ENCODE measurements at places on chromosomes 13 and 19.

DNA sequence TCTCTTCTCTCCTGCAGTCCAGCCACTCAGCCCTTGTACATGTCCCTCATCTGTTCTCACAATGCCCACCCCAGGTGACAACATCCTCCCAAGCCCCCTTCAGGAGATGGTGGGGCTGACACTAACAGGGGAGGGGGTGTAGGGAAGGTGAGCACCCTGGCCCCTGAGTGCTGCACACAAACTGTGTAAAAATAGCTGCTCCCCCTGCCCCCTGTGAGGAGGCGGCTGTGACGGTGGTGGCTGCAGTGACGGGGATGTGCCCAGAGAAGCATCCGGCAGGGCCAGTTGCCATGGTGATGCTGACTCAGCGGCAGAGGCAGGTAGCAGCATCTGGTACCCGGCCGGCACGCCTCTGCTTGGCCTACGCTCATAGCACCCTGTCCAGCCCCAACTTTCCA lies 13.0 kb upstream of the JUND start:
- DNase-seq = no peak

DNA sequence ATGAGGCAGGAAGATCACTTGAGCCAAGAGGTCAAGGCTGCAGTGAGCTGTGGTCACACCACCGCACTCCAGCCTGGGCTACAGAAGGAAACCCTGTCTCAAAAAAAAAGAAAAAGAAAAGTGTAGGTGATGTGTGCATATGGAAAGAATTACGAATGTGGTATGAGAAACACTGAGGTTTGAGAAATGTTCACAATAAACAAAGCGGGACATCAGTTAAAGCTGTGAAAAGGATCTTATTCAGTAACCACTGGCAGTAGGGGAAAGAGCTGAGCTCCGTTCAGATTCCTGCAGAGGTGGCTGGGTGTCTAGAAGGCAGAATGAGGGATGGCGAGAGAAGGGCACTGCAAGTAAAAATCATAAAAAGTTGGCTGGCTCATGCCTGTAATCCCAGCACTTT lies 4.1 kb upstream of the IGSF23 start:
- DNase-seq = no peak

- DNase-seq = no peak
These were observed 636 bp upstream of the FOXO1 start for GRCh38 chr13:40666933-40667621.

- no peak for DNase-seq
These were observed 63.9 kb downstream of the CEBPG start for GRCh38 chr19:33437393-33437820.

DNA sequence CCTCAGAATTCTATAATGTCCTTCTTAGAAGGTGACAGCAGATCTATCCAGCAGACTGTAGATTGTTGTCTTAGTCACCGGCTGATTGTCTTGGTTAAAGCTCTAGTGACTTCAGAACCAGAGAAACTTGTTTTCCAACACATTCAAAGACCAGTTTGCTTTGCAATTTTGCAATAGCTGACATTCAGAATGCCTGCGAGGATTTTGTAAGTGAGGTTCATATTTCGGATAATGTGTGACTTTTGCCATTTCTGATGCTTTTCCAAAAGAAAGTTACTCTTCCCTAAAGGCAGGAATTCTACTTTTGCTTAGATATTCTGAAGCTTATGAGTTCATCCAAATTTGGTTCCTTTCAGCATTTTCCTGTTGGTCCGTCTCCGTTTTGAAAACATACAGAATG lies 13.2 kb downstream of the SPINT2 start:
- no peak for DNase-seq

DNA sequence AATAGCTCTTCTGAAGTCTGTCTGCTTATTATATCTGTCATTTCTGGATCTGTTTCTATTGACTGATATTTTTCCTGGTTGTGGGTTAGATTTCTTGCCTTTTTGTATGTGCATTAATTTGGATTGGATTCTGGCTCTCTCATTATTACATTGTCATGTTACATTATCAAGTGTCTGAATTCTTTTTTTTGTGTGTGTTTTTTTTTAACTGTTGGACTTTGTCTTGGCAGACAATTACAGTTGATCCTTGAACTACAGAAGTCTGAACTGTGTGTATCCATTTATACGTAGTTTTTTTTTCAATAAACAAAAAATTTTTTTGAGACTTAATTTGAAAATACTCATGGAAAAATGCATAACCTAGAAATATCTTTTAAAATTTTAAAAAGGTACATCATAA lies 22.5 kb downstream of the RFC3 start:
- no peak for DNase-seq

GRCh38 chr13:60759499-60759898 lies 362.5 kb downstream of the TDRD3 start:
- DNase-seq = no peak

DNA sequence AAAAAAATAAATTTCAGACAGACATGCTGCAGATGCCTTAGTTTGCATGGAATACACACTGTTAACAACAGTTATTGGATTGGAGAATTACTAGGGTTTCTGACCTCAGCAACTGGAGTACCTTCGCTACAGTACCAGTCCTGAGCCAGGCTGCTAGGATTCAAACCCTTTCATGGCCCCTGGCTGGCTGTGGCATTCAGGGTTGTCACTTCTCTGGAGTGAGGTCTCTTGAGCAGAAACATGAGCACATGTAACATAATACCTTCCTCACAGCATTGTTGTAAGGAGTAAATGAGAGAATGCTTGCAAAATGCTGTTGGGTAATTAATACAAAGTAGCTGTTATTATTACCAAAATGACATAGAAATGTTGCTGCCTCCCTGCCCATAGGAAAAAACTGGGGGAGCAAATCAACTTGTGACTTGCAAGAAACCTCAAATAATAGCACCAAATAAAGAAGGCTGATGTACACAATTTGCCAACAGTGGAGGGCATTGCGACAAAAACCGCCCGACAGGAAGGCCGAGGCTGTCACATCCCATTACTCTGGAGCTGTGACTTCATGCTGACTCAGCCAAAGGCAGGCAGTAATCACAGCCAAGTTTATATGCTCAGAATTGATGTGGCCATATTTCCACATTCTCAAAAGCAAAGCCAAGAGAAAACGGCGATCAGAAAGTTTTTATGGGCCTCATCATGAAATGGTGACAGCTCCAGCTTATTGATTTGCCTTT lies 100.4 kb downstream of the RFC3 start:
- no peak for DNase-seq

DNA sequence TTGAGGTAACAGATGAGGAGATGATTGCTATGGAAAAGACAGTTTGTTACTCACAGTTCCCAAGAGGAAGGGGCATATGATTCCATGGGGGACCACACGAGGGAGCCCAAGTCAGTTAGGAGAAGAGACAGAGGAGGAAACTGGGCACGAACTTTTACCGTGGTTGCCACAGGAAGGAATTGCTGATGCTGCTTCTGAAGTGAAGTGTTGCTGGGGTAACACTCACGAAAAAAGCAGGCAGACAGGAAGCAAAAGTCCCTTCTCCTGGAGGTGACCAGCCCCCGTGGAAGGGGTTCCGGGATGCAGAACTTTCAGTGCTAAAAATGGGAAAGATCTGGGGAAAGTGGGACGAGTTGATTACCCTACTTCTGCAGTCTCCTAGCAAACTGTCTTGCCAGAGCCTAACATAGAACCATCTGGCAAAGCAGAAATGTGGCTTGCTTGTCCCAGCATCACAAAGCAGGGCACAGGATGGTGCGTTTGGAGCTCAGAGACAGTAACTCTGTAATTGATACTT lies 35.4 kb upstream of the MAP3K10 start:
- DNase-seq = no peak

DNA sequence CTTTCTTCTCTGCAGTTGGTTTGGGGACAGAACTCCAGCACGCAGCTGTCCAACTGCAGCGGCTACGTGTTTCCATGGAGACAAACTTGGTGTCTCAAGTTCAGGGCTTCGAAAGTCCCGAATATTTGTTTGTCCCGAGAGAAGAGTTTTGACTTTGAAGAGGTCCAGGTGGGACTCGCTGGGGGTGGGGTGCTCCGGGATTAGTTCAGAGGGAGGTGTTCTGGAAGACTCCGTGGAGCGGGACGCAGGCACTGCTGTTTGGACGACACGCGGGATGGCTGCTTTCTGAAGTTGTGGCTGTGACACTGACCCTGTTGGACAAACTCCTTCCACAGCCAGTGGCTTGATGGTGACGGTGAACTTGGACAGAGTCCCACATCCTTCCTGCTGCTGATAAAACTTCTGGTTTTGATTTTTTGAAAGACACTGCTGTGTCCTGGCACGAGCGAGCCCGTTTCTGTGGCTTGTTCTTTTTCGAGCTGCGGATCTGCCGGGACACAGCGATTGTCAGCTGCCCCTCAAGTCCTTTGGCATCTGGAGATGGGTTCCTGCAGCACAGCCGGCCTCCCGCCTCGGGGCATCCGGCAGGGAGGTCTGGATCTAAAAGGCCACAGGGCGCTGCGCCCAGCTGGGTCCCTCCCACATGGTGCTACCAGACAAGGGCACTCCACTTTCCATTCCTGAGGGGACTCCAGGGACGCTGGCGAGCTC lies 15.9 kb upstream of the RANBP3 start:
- no peak for DNase-seq

- DNase-seq = no peak
These were observed 6.4 kb downstream of the TLE5 start for GRCh38 chr19:3055741-3056416.

GRCh38 chr13:104632736-104633135 lies 1566.5 kb upstream of the SLC10A2 start:
- no peak for DNase-seq

- no peak for DNase-seq
These were observed 50.9 kb downstream of the TPT1 start for GRCh38 chr13:45289936-45290563.

DNA sequence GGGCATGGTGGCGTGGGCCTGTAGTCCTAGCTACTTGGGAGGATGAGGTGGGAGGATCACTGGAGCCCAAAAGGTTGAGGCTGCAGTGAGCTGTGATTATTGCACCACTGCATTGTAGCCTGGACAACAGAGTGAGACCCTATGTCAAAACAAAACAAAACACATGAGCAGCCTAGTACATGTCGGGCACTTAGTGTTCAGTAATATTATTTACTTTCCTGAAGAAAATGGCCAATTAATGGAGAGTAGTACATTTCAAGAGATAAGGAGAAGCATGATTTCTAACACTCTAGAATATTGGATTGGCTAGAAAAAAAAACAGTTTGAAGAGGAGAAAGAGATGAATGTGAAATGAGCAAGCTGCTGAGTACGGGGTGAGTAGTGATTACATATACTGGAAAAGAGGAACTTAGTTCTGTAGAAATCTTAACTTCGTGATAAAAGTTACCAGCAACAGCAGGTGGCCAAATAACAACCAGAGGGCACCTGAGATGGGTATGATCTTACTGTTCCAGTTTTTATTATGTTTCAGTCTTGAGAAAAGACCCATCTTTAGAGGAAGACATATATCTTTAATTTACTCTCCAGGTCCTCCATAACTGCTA lies 36.2 kb downstream of the SPATA13 start:
- DNase-seq = no peak

DNA sequence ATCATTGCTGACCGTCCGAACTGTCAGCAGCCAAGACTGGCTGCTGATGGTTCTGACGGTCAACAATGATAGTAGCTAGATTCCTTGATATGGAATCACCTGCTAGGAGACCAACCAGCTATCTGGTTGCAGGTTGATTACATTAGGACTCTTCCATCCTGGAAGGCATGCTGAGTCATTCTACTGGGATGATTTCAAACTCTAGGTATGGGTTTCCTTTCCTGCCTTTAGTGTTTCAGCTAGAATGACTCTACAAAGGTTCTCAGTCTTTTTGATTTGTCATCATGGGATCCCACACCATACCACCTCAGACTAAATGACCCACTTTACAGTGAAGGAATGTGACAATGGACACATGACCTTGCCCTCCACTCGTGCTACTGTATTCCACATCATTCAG lies 138.1 kb upstream of the KL start:
- DNase-seq = no peak

DNA sequence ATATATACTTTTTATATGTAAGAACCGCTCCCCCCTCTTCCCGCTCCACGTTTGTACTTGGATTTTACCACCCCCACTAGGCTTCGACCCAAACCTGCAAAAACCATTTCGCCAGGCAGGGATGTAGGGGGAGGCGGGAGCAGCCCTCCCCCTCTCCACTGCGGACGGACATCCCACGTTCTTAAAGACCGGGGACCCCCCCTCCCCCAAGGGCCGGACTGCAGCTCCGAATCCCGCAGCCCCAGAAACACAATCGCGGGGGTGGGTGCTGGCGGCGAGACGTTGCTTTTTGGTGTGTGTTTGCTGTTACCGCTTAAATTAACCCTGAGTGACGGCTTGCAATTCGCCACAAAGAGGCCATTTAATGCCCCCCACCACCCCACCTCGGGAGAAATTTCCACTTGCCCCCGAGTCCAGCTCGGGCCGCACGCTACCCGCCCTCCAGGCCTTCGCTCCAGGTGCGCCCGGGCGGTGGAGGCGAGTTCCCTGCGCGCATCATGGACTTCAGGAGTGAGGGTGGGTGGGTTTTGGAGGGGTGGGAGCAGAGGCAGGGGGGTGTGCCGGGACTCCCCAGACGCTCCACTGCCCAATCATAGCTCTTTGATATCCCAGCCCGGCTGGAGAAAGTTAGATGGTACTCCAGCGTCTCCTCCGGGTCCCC lies 15.8 kb downstream of the NFIX start:
- DNase-seq = no peak

DNA sequence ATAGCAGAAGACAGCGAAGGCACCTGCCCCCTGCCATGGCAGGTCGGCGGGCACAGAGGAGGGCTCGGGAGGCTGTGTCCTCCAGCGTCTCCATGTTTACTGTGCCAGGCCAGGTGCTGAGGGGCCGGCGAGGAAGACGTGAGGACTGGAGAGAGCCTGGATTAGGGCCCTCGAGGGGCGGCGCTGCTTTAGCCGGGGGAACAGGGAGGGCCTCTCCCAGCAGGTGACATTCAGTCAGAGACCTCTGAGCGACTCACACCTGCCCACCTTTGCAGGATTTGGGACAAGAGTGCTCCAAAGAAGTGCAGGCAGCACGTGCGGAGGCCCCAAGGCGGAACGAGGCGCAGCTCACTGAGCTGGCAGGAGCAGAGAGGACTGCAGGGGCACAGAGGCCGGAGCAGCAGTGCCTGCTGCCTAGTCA lies 17.6 kb downstream of the KDM4B start:
- no peak for DNase-seq

DNA sequence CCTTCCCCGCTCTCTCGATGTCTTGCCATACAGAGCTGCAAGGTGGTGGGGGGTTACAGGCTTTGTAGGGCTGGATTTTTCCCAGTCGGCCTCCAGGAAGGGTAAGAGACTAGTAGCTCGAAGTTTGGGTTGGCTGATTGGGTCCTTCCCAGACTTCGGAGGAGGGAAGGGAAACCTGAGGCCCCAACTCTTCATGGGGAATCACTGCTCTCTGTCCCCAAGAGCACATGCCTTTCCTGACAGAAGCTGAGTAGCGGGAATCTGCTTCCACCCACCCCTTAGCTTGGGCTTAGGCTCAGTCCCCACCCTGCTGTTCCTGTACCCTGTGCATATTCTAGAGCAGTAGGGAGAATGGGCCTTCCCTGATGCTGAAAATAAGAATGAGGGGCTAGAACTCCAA lies 39.7 kb downstream of the PPP2R1A start:
- DNase-seq = no peak

- no peak for DNase-seq
These were observed 2.7 kb upstream of the RUBCNL start for GRCh38 chr13:46389457-46390451.

All from GOT3 (cell line).